ENCODE measurements at places on chromosomes 12 and 14. TPM values are rescaled to one million over a fixed set of nuclear protein-coding genes. Genes with fewer than 3 reads are reported as not detected.

DNA sequence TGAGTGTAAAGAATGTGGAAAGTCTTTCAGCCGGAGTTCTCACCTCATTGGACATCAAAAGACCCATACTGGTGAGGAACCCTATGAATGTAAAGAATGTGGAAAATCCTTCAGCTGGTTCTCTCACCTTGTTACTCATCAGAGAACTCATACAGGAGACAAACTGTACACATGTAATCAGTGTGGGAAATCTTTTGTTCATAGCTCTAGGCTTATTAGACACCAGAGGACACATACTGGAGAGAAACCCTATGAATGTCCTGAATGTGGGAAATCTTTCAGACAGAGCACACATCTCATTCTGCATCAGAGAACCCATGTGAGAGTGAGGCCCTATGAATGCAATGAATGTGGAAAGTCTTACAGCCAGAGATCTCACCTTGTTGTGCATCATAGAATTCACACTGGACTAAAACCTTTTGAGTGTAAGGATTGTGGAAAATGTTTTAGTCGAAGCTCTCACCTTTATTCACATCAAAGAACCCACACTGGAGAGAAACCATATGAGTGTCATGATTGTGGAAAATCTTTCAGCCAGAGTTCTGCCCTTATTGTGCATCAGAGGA, 25.1 kb upstream of the ZNF268 start:
- no peak for DNase-seq

LDHB gene
- 251 TPM for total RNA-seq

PPP1R1A gene
- total RNA-seq = 12.8 TPM

CELA1 gene
- total RNA-seq = not detected

TMEM52B gene
- 0.27 TPM for total RNA-seq

DNA sequence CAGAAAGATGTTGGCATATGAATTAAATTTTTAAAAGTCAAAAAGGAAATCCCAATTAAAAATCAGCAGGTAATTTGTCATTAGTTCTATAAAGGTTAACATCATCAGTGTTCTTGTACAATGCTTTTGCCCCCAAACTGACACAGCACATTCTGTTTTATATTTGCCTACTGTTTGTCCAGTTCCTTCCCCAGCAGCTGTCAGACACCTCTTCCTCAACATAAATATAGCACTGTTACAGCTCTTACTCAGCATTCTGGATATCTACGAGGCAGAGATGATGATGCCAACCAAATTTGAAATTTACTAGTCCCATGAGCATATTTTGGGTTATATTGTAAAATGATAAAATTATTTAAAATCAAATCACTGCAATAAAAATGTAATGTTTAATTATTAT, 124.6 kb downstream of the SINHCAF start:
- DNase-seq = no peak

GRCh38 chr12:2886768-2887450, 3.8 kb upstream of the TULP3 start:
- DNase-seq = no peak

LRP1-AS gene
- not detected for total RNA-seq

GRCh38 chr12:2820432-2820831, 8.0 kb downstream of the ITFG2 start:
- DNase-seq = no peak

RND1 gene
- 10.8 TPM for total RNA-seq

RNASE4 gene
- total RNA-seq = 2.6 TPM

AKAP3 gene
- total RNA-seq = 1.6 TPM

KICS2 gene
- 7.2 TPM for total RNA-seq

SDR39U1 gene
- total RNA-seq = 17.6 TPM

ETFRF1 gene
- 31.8 TPM for total RNA-seq

DNA sequence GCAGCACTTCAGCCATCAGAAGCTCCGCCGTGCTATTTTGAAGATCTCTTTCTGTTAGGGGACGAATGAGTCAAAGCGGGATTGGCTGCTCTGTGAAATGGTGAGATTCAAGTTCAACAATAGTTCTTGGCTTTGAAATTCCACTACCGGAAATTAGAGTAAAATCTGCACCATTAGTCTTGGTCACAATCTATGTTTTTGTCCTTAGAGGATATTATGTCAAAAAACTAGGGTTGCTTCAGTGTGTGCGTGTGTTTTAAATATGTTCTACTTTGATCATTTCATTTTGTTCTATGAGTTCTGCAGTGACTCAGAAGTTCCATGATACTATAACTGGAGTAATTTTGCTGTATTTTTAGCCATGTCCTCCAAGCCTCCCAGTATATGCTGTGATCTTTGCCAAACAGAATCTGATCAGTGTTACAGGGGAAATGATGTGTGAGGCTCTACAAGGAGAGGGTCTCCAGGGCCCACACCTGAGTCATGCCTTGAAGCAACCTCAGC, 22.6 kb downstream of the GPHB5 start:
- no peak for DNase-seq

TAS2R8 gene
- total RNA-seq = 1.5 TPM

All from cerebellum (tissue), 4 donors.